CMK (cell line): ENCODE measurements at places on chromosomes 6 and 20.

GRCh38 chr20:19427913-19428312, 215.5 kb downstream of the SLC24A3 start:
- DNase-seq, result no peak

- no peak for DNase-seq
Observed at GRCh38 chr6:143538374-143538773, 26.9 kb upstream of the FUCA2 start.

DNA sequence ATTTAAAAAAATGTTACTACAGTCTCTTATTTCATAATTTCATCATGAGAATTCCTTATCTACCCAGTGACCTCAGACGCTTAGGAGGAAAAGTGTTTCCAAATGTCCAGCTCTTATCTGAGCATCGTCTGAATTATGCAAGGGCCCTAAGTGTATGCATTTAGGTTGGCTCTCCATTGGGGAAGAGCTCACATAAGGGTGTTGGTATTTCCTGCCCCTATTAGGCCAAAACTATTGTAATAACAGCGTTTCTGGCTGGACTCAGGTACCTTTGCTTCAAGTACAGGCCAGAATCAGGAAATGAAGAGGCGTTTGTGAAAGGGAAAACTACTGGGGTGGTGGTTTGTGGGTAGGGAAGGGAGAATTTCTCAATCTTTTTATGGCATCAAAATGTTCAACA, 40.4 kb upstream of the SGK1 start:
- DNase-seq, result no peak

DNA sequence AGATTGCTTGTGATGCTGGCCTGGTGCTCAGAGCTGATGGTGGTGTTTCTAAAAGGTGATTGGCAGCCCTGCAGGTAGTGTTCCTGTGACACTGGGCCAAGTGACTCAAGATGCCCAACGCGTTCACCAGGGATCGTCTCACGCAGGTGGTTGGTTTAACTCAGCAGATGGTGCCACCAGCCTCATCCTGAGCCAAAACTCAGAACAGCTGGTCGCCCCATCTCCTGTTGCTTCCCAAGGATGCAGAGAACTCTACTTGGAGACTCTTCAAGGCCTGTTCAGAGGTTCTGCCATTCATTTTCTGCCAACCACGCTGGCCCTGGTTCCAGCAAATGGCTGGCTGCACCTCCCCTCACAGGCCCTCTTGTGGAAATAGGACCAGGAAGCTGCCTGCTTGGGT, 394.4 kb downstream of the CDH26 start:
- no peak for DNase-seq

DNA sequence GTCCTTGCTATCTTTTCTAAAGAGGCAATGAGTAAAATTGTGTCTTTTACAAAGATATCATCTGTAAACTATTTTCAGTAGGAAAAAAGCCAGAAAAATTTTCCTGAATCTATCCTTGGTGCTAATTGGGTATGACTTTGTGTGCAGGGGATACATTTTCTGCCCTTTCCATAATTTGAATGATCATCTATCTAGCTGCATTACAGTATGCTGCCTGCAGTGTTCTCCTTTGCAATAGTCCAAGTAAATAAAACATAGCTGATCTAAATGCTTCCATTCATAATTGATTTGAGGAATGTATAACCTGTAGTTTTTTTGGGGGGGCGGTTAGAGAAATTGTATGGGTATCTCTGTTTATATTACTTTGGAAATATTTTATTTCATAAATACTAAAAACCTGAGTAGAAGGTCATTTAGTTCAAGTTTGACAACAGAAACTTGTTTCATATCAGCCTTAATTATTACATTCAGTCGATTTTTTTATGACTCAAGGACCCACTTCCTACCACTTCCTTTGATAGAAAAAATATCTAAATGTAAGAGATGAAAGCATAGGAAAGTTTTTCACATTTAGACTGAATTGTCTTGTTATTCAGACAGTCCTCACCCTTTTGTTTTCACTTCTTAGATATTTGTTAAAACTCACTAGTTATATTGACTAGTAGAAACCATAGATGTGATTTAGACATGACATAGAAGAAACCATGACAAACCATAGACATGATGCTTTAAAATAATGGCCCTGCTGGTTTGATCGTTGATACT, 75.3 kb downstream of the AIG1 start:
- no peak for DNase-seq

DNA sequence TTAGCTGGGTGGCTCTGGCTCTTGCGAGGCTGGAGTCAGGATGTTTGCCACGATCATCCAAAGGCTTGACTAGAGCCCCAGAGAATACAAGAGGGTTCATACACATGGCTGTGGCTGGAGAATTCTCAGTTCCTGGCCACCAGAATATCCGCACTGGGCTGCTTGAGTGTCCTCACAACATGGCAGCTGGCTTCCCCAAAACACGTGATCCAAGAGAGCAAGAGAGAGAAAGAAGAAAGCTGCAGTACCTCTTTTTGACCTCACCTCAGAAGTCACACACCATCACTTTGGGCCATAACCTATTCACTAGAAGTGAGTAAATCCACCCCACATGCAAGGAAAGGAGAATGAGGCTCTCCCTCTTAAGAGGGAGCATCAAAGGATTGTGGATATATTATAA, 21.5 kb upstream of the BPIFB1 start:
- DNase-seq, result no peak

- peak; percentile 27 for DNase-seq
Observed at GRCh38 chr6:111721753-111722154, 116.1 kb upstream of the TRAF3IP2 start.

DNA sequence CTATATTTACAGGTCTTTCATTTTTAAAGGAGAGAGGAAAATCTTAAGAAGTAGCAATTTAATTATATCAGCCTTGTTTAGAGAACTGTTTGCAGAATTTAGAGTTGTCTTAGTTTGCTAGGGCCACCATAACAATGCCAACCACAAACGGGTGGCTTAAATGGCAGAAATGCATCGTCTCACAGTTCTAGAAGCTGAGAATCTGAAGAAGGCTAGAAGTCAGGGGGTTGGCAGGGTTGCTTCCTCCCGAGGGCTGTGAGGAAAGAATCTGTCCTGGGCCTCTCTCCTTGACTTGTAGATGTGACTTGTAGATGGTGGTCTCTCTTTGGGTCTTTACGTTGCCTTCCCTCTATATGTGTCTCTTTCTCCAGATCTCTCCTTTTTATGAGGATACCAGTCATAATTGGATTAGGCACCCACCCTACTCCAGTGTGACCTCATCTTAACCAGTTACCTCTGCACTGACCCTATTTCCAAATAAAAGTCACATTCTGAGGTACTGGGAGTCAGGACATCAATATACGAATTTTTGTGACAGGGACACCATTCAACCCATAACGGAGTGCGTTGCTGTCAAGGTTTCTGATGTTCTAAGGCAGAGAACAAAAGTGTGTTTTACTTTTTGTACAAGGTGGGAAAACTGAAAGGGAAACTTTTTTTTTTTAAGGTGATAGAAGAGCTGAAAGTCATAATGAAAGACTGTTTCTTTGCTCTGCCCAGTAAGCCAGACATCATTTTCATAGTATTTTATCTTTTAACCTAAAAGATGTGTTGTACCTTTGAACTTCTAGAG, 84.4 kb downstream of the SAMD3 start:
- DNase-seq, result no peak

GRCh38 chr6:89597988-89598387, 40.6 kb downstream of the LYRM2 start:
- DNase-seq, result no peak

- no peak for DNase-seq
Observed at GRCh38 chr20:47253872-47254271, 102.6 kb downstream of the ZMYND8 start.
